ENCODE measurements at places on chromosomes 7 and 10.
A peak's percentile ranks its signal among the peaks of the same experiment; 100 is the strongest.

- peak; percentile 31 for DNase-seq
Measured at GRCh38 chr7:137753948-137754851, 92.6 kb downstream of the DGKI start.

DNA sequence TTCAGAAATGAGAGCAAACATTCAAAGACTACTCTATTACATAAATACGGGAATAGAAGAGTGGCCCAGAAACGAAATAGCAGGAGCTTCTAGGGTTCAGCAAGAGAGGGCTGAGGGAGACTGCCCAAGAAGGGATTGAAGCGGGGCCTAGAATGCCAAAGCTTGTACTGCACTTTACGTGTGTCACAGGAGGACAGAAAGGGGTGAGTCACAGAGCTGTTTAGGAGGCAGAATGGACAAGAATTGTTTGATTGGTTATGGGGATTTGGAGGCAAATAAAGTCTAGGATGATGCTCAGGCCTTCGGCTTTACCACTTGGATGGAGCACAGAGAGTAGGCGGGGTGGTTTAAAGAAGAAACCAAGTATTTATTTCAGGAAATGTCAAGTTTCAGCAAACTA, 11.3 kb upstream of the FXYD4 start:
- DNase-seq = no peak

GRCh38 chr10:42932116-42932515, 144.8 kb upstream of the RET start:
- no peak for DNase-seq

DNA sequence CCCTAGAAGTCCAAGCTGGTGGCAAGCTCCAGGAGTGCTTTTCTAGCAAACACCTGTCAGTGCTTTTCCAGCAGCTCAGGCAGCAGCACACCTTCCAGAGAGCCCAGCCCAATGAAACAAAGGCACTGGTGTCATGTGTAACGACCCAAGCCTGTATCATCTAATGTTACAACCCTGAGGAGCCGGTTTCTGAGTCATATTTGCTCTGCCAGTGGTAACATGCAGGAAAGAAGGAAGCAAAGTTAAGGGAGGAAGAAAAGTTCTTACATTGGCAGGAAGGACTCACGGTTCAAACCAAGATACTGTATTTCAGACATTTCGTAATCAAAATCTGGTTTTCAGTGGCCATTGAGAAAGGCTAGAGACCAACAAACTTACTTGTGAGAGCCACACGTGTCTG, at the start of gene ANKRD22:
Gene ANKRD22, minus strand, starts transcription at position 139 of the 400 bp plus-strand sequence. CDS start 237 bp downstream, outside the sequence.
- DNase-seq = no peak

- no peak for DNase-seq
Measured at GRCh38 chr10:73850863-73851461, 23.4 kb downstream of the CAMK2G start.

- no peak for DNase-seq
Measured at GRCh38 chr10:78752708-78753107, 316.1 kb upstream of the ZMIZ1 start.

DNA sequence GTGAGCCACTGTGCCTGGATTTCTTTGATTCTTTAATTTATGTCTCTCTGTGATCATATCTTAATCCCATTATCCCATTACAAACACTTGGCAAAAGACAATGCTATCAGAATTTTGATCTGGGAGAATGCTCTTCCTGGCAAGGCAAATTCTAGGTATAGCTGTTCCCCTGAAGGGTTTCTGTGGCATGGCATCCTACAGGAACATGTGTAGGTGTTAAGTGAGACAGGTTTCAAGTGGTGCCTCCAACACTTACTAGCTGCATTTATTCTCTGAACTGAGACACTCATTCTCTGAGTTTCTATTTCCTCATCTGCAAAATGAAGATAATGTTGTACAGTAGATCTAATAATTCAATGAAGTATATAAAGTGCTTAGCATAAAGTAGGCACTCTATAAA, 87.1 kb upstream of the CTTNBP2 start:
- no peak for DNase-seq

GRCh38 chr10:112834751-112835181, 115.3 kb upstream of the TCF7L2 start:
- DNase-seq = no peak

DNA sequence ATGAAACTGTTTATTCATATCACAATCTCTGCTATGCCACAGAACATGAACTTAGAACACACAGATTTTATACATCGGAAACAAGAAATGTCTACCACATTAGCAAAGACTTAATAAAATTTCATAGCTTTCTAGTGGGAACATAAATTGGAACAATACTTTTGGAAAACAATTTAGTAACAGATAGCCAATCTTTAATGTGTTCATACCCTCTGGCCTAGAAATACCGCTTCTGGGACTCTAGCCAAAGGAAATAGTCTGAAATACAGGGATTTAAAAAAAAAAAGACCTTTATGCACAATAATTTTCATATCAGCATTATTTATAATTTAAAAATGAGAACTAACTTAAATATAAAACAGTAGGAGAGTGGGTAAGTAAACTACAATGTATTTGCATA, 168.5 kb downstream of the PLXNA4 start:
- no peak for DNase-seq

DNA sequence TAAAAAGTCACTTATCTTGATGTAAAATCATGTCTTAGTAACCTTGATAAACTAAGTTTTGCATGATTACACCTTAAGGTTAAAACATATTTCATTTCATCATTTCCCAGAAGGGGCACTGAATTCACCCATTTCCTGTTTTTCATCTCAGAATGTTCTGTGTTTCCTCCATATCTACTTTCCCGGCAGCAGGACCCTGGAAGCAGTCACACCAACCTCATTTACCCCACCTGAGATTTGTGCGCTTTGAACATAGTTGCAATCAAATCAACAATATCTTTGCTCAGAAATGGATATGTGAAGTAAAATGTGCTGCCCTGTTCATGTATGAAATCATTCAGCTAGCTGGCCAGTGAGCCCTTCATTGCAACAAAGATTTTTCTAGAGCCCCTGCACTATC, 46.8 kb downstream of the IKZF1 start:
- no peak for DNase-seq

DNA sequence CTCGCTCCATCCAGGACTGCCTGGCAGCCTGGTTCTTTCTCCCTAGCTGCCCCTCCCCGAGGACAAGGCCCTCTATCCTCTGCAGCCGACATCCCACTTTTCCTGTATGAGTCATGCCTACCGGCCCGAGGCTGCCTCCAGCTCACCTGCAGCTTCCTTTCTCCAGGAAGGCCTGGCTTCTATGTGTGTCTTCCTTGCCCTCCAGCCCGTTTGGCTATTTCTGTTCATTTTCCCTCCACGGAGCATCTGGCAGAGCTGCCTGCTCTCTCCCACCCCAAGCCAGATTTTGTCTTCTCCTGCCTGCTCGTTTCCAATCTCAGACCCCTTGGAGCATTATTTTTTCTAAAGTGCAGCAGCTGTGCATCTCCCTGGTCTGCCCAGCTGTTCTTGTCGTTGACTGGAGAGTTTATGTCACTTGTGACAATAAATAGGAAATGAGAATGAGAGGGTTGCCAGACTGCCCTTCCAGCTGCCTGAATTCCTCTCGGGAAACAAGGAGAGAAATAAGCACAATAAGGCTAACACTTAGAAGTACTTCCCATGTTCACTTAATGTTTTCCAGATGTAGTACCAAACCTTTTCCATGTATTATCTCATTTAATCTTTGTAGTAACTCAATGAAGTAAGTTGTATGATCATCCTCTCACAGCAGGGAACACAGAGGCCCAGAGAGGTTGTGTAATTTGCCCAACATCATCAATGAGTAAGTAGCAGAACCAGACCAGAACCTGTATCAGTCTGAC, 19.7 kb downstream of the UBTD1 start:
- DNase-seq = no peak

DNA sequence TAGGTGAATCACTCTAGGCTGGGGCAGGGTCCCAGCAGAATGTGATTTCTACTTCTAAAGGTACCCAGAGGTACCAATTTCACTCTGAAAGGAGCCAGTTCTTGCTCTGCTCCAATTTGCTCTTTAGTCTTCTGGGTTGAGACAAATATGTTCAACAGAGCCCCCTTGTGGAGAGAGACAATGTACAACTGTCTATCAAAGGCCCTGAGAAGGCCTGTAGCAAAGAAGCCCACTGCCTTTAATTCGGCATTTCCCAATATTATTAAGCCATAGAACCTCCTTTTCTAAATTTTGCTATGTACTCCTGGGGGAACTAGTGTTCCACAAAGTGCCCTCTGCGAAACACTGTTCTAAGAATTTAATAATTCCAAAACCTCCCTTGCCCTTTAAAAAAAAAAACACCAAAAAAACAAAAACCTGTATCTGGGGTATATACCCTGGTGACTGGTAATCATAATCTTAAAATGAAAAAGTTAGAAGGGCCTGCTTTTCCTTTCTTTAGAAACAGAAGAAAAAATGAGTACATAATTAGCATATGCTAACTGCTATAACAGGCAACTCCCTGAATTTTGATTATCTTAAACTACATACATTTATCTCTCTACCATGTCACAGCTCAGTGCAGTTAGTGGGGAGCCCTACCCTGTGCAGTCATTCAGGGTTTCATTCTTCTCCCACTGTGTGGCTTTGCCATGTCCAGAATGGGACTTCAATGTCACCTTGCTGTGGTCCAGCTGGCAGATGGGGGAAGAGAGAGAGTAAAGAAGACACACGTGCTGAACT, 160.9 kb upstream of the BMPER start:
- no peak for DNase-seq

DNA sequence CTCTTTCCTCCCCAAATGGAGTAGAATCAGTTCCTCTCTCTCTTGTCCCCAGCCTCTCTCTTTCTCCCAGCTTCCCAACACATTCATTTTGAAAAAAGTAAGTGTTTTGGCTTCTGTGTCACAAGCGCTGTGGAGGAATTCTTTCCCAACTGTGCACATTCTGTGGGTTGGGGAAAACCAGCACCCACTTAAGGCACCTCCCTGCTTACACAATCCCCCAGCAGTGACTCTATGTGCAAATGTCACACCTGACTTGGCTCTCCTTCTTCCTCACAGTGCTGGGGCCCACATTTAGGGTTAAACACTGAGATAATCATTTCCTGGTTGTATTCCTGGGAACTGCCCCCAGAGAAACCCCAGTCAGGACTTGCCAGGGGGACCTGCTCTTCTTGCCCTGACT, 358.1 kb upstream of the ZNF32 start:
- DNase-seq = no peak

DNA sequence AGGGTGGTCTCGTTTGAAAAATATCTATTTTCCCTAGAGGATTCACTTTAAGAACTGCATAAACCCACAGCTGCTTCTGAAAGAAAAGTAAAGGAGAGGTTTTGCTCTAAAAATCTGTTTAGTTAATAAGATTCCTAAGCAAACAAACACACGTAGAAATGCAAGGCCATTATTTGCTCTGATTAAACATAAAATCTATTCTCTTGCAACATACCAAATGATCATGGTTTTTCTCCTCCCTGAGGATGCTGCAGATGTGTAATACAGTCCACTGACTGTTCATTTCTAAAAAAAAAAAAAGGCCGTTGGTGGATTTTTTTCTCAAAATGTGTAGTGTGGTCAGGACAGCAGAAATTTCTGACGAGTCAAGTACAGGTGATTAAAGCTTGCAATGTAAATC, 98.6 kb downstream of the BUB3 start:
- no peak for DNase-seq

- DNase-seq = no peak
Measured at GRCh38 chr10:81866753-81867152, 8.2 kb upstream of the NRG3 start.

- DNase-seq = no peak
Measured at GRCh38 chr10:27383595-27384542, 120.2 kb upstream of the RAB18 start.

DNA sequence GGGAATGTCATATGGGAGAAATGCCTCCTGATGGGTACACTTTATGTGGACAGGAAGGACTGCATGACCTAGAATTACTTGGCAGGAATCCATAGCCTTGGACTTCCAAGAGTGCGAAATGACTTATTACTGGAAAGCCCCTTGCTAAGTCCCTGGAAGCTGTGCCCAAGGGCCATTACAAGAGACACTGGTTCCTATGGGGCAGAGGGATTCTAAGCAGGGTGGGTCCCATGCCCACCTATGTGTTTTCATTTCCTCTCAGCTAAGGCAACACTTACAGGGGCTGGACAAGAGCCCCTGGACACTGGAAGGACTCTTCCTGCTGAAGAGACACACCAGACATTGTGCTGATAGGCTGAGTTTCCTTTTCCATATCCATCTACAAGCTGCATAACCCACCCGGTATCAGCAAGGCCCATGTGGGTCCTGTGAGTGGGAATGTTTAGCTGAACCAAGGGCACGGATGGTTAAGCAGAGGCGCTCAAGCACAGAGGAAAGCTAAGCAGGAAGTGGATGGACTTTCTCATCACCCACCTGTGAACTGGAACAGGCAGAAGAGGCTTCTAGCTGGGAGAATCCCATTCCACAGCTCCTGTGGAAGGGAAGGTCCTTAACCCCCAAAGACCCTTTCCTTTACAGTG, 56.2 kb downstream of the XPNPEP1 start:
- no peak for DNase-seq

Data from Ammon's horn (tissue), 1 donor.